ENCODE measurements at places on chromosomes 13 and 19. TPM values are rescaled to one million over a fixed set of nuclear protein-coding genes. Genes with fewer than 3 reads are reported as not detected.

The LINGO3 gene
- 0.17 TPM for total RNA-seq

The UBAC2 gene
- 62.4 TPM for total RNA-seq

The JAK3 gene
- 123 TPM for total RNA-seq

The URAD gene
- not detected for total RNA-seq

The CEBPA gene
- 0.80 TPM for total RNA-seq

The DACH1 gene
- not detected for total RNA-seq

The CYTH2 gene
- 23.1 TPM for total RNA-seq

The GRK1 gene
- total RNA-seq = 0.19 TPM

The LIM2 gene
- 1.2 TPM for total RNA-seq

The PGPEP1 gene
- 27.5 TPM for total RNA-seq

The PTH2 gene
- not detected for total RNA-seq

The ZNF816 gene
- 9.0 TPM for total RNA-seq

The LGALS14 gene
- total RNA-seq = not detected

The KIR2DL4 gene
- total RNA-seq = 0.13 TPM

The PPP1R15A gene
- total RNA-seq = 31.9 TPM

The ATP4B gene
- not detected for total RNA-seq

The SLC25A41 gene
- total RNA-seq = 0.38 TPM

The TMED1 gene
- total RNA-seq = 13.4 TPM

The FLT1 gene
- 2.5 TPM for total RNA-seq

The CBARP gene
- 1.1 TPM for total RNA-seq

The SLC7A10 gene
- total RNA-seq = not detected

The AKAP8L gene
- 67.1 TPM for total RNA-seq

The CILP2 gene
- total RNA-seq = 0.30 TPM

The ZNF444 gene
- total RNA-seq = 28.9 TPM

The SHISA7 gene
- total RNA-seq = not detected

The MIPEP gene
- total RNA-seq = 20.7 TPM

All from activated CD8-positive, alpha-beta memory T cell treated with anti-CD3 and anti-CD28 coated beads for 36 hours (primary cell).